ENCODE measurements at places on chromosomes 3 and 15.

DNA sequence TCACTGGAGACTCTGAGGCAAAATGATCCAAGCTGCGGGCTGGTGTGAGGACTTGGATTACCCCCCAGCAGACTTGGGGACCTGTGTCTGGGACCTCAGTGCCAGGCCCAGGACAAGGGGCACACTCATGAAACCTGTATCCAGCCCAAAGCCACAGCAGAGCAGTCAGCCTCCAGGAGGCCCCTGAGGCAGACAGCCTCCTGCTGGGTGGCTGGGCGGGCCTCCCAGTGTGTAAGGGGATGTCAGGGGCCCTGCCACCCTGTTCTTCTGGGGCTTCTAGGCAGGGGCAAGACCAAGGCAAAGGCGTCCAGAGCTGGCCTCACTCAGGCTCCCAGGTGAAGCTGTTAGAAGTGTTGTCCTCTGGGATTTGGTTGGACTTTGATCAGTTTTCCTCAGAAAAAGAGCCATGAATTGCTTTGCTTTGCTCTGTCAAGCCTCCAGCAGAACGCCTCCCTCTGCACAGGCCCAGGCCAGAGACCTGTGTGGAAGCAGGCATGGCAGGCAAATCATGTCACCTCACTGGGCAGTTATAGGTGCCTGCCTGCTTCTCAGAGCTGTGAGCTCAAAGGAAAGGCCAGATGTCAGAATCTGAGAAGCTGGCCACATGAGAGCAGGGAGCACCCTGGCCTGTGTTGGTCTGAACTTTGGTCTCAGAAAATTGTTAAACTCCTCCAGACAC is 77.4 kb downstream of the SMAD6 start:
- H3K36me3 ChIP-seq: peaks cover 17% of the 10 kb centered on the region
- H3K27me3 ChIP-seq: no peaks in the 10 kb centered on the region
- no peak overlapping the region for H3K4me3 ChIP-seq
- H3K27ac ChIP-seq: no peak overlapping the region
- H3K4me1 ChIP-seq: peaks cover 41% of the 10 kb centered on the region

DNA sequence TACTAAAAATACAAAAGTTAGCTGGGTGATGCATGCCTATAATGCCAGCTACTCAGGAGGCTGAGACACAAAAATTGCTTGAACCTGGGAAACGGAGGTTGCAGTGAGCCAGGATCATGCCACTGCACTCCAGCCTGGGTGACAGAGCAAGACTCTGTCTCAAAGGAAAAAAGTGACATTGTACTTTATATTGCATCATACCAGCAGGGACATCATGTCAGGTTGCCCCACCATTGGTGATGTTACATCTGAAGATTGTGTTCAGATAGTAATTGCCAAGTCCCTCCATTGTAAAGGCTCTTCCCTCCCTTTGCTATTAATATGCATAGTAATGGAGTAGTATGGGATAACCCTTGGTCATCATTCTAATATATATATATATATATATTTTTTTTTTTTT is 44.8 kb downstream of the FOXL2 start:
- H3K4me1 ChIP-seq: peaks cover 13% of the 10 kb centered on the region
- H3K27ac ChIP-seq: no peak overlapping the region
- H3K36me3 ChIP-seq: no peaks in the 10 kb centered on the region
- no peak for DNase-seq
- no peak overlapping the region for H3K4me3 ChIP-seq
- no peaks in the 10 kb centered on the region for H3K27me3 ChIP-seq

- no peak for DNase-seq
- peaks cover 6% of the 10 kb centered on the region for H3K4me1 ChIP-seq
- H3K4me3 ChIP-seq: no peak overlapping the region
- no peak overlapping the region for H3K27ac ChIP-seq
- H3K36me3 ChIP-seq: no peaks in the 10 kb centered on the region
Measured at GRCh38 chr15:68668926-68669600, 90.3 kb downstream of the CORO2B start.

DNA sequence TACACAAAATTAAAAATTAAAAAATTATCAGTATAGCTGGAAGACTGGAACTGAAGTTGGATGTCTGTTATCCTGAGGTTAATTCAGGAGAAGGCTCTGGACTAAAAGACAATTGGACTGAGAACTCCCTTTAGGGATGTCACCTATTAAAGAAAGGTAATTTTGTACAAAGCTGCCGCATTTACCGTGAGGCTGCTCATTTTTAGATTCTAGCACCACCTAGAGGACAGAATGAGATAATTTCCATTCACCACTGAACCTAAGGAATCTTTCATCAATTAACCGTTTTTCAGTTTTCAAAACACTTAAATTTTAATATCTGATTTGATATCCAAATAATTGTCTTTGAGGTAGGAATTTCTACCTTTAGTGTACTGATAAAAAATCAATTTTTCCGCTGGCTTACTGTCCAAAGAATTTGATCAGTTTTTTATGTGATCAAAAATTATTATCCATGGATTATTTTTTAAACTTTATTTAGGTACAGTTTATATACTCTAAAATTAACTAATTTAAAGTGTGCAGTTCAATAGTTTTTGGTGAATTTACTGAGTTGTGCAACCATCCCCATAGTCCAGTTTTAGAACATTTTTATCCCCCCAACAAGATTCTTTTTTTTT is 106.7 kb upstream of the TNIK start:
- H3K4me1 ChIP-seq: no peaks in the 10 kb centered on the region
- no peak overlapping the region for H3K4me3 ChIP-seq
- H3K27ac ChIP-seq: no peak overlapping the region
- DNase-seq: no peak

DNA sequence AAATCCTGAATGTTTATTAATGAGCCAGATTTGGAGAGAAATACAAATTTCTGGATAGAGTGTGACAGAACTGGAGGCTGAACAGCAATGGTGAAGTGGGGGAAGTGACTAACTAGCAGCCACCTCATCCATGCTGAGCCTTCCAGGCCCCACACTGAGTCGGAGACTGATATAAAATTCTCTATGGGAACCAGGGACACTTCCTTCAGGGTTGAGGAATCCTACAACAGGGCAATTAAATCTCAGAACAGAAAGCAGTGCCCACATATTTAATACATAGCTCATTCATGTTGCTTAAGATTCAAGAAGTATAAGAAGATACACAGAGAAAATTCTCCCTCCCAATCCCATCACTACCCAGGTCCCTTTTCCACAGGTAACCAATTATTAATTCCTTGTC is 49.3 kb downstream of the HACD2 start:
- no peak overlapping the region for H3K27ac ChIP-seq
- H3K36me3 ChIP-seq: no peaks in the 10 kb centered on the region
- H3K4me1 ChIP-seq: peaks cover 5% of the 10 kb centered on the region
- H3K4me3 ChIP-seq: no peak overlapping the region
- DNase-seq: no peak
- no peaks in the 10 kb centered on the region for H3K27me3 ChIP-seq

- no peaks in the 10 kb centered on the region for H3K27me3 ChIP-seq
- H3K36me3 ChIP-seq: peaks cover 19% of the 10 kb centered on the region
- peaks cover 60% of the 10 kb centered on the region for H3K4me1 ChIP-seq
- H3K27ac ChIP-seq: peak overlapping the region; percentile 90
- DNase-seq: no peak
- peak overlapping the region; percentile 57 for H3K4me3 ChIP-seq
Measured at GRCh38 chr3:188217726-188218125, 63.8 kb downstream of the LPP start.

DNA sequence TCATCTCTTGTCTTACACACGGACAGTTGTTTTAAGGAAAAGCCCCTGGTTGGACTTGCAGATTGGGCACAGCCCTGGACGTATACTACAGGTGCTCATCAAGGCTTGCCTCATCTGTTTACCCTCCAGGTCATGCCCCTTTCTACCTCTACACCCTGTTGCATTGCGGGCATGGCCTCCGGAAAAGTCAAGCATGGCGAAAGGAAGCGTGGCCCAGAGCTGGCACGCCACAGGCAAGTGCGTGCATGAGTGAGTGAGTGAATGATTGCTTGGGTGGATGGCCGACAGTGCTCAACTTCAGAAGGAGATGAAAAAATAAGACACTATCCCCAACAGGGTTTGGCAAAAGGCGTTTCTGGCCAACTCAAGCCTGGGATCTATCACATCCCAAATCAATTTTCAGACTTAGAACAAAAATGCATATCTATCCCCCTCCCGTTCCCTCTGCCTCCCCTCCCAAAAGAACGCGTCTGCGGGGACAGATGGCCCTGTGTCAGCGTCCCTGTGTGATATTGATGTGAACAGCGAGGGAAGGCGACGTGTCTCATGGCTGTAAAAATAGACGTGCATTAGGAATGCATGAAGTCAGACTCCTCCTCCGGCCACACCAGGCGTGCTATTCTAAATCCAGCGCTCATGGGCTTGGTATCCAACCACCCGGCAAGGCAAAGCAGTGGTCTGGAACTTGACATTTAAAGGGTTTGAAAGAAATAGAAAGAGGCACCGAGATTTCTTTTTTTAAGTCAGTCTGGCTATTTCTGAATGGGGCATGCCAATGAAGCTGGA is 96.0 kb downstream of the RPLP1 start:
- no peaks in the 10 kb centered on the region for H3K27me3 ChIP-seq
- no peak overlapping the region for H3K27ac ChIP-seq
- H3K4me1 ChIP-seq: no peaks in the 10 kb centered on the region
- DNase-seq: no peak

GRCh38 chr3:157913741-157914150 is 192.5 kb downstream of the SHOX2 start:
- no peak for DNase-seq
- H3K36me3 ChIP-seq: no peaks in the 10 kb centered on the region
- no peak overlapping the region for H3K4me3 ChIP-seq
- no peaks in the 10 kb centered on the region for H3K27me3 ChIP-seq
- no peaks in the 10 kb centered on the region for H3K4me1 ChIP-seq

GRCh38 chr3:21517184-21517583 is 233.8 kb downstream of the ZNF385D start:
- no peaks in the 10 kb centered on the region for H3K27me3 ChIP-seq
- no peaks in the 10 kb centered on the region for H3K36me3 ChIP-seq
- no peak overlapping the region for H3K4me3 ChIP-seq
- no peak overlapping the region for H3K27ac ChIP-seq

DNA sequence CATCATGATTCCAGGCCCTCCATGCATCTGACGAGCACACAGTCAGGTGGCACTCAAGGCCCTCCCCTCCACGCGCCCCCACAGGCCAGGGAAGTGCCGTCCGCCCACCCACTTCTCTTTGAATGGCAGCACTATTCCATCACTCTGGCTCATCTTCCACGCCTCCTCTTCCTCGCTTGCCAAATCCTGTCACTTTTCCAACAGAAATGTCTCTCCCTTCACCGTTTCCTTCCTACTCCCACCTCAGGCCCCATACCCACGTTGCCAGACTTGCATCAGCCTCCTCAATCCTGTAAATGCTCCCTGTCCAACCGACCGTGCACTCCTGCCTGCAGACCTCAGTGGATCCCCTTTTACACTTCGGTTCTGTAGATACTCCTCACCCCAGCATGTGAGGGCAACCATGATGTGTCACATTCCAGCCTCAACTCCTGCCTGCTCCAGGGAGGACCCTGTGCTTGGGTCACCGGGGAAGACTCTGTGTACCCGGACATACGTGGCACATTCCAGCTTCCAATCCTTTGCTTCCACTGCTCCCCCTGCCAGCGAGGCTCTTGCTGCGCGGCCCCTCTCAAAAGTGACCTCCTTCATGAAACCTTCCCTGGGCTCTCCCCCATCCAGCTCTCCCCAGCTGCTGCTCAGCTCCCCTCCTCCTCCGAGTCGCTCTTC is 29.6 kb downstream of the ADCY5 start:
- DNase-seq: no peak
- H3K4me3 ChIP-seq: no peak overlapping the region
- H3K27ac ChIP-seq: peak overlapping the region; percentile 96
- peaks cover 100% of the 10 kb centered on the region for H3K4me1 ChIP-seq
- no peaks in the 10 kb centered on the region for H3K36me3 ChIP-seq
- no peaks in the 10 kb centered on the region for H3K27me3 ChIP-seq

DNA sequence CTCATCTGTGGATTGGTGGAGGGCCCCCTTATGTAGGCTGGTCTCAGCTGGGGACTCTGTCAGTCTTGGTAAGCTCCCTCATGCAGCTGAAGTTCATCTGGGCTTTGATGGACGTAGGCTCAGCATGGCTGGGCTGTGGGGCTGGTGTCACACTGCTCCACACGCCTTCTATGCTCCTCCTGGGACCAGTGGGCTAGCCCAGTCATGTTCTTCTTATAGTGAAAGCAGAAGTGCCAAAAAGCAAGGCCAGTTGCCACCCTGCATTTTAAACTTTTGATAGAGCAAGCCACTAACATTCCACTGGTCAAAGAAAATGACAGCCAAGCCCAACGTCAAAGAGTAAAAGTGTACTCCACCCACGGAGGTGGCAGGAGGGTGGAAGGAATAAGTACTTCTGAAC is 165.5 kb downstream of the MEX3B start:
- H3K36me3 ChIP-seq: no peaks in the 10 kb centered on the region
- no peak overlapping the region for H3K27ac ChIP-seq
- no peak overlapping the region for H3K4me3 ChIP-seq
- no peaks in the 10 kb centered on the region for H3K4me1 ChIP-seq
- no peaks in the 10 kb centered on the region for H3K27me3 ChIP-seq

- no peaks in the 10 kb centered on the region for H3K36me3 ChIP-seq
- DNase-seq: peak; percentile 53
- peaks cover 7% of the 10 kb centered on the region for H3K4me1 ChIP-seq
- no peak overlapping the region for H3K27ac ChIP-seq
- H3K27me3 ChIP-seq: no peaks in the 10 kb centered on the region
- no peak overlapping the region for H3K4me3 ChIP-seq
Measured at GRCh38 chr3:64308931-64309330, 83.7 kb upstream of the PRICKLE2 start.

- no peak overlapping the region for H3K27ac ChIP-seq
- H3K36me3 ChIP-seq: no peaks in the 10 kb centered on the region
- no peak overlapping the region for H3K4me3 ChIP-seq
- H3K4me1 ChIP-seq: peaks cover 7% of the 10 kb centered on the region
- H3K27me3 ChIP-seq: no peaks in the 10 kb centered on the region
Measured at GRCh38 chr3:187296058-187296457, 4.5 kb upstream of the MASP1 start.

DNA sequence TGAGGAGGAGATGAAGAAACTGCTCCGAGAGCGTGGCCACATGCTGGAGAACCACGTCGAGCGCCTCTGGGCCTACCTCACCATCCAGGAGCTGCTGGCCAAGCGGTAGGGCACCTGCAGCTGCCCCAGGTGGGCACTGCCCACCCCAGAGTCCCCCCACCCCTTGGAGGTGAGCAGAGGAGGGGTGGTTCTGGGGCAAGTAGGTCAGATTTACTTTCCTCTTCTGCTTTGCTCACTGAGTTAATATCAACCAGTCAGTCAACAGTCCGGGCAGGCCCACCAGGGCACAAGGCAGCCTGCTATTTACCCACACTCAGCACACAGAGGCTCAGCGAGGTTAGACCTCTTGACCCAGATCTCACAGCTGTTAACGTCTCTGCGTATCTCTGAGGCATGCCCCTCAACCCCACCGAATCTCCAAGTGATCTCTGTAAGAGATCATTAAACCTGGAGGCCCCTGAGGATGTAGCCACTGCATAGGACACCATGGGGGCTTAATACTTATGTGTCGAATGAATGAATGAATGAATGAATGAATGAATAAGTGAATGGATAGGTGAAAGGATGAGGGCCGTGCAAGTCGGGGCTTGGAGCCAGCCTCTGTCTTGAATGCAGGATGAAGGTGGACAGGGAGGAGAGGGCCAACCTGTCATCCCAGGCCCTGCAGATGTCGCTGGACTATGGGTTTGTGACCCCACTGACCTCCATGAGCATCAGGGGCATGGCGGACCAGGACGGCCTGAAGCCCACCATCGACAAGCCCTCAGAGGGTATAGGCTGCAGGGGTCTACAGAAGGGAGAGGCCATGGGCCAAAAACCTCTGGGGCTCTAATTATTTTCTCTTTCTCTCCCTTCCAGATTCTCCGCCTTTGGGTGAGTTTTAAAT is 8.0 kb upstream of the ITIH3 start:
- DNase-seq: no peak
- no peak overlapping the region for H3K27ac ChIP-seq
- no peaks in the 10 kb centered on the region for H3K36me3 ChIP-seq
- H3K4me1 ChIP-seq: no peaks in the 10 kb centered on the region
